ENCODE measurements at places on chromosomes 13 and 19.

DNA sequence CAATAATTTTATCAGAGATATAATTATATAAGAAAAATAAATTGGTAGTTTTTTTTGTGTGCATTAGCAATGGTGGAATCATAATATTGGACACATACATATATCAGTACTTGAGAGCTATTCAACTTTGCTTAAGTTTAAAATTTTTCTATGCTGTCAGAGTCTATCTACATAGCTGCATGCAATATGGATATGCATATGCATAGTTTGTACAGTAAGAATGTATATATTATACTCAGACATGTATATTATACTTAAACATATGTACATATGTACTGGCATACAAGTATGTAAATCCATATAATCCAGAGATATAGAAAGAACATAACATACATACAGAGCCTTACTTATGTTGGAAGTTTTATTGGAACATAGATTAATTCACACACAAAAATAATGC, 1043.2 kb downstream of the EFNB2 start:
- DNase-seq: no peak

GRCh38 chr13:27967736-27968315, 1.3 kb downstream of the CDX2 start:
- no peak for DNase-seq

DNA sequence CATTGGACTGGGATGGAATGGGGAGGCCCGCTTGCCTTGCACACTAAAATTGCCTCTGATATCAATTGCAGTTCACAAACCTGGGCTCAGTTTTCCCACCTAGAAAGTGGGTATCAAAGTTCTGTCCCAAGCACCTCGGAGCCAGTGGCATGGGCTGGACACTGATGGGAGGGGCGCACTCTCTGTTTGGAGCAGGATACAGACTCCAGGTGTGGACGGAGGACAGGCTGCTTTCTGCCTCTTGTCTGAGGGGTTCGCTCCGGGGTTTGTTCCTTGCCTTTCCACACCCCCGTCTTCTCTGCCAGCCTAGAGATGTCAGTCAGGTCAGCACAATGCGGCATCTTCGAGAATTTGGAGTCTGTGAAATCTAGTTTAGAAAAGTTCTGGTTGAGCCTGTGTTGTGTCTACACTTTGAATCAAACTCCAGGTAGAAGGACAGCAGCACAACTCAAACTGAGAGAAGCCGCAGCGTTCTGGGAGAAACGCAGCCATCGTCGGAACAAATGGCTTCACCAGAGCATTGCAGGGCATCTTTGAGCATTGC, 141.9 kb downstream of the TEX29 start:
- DNase-seq: no peak

GRCh38 chr19:16121141-16121540, 9.5 kb downstream of the RAB8A start:
- DNase-seq: no peak

GRCh38 chr13:35703061-35703460, 226.6 kb upstream of the MAB21L1 start:
- DNase-seq: no peak

DNA sequence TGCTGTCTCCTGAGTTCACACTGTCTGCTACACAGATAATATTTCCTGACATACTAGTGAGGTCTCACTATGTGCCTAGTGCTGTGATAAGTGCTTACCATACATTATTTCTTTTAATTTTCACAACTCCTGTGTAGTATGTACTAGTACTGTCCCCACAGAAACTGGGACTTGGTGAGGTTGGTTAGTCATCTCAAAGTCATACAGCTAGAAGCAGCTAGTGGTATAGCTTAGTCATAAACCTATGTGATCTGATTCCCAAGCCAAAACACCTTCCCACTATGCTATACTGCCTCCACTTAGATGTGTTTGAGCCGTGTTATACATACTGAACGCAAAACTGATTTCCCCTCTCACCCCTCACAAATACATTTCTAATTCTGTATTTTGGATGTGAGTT, 10.5 kb downstream of the MTMR6 start:
- peak; percentile 48 for DNase-seq

GRCh38 chr13:44263751-44264620, 109.6 kb upstream of the SERP2 start:
- no peak for DNase-seq

GRCh38 chr13:22118158-22118557, 447.3 kb downstream of the FGF9 start:
- DNase-seq: no peak

DNA sequence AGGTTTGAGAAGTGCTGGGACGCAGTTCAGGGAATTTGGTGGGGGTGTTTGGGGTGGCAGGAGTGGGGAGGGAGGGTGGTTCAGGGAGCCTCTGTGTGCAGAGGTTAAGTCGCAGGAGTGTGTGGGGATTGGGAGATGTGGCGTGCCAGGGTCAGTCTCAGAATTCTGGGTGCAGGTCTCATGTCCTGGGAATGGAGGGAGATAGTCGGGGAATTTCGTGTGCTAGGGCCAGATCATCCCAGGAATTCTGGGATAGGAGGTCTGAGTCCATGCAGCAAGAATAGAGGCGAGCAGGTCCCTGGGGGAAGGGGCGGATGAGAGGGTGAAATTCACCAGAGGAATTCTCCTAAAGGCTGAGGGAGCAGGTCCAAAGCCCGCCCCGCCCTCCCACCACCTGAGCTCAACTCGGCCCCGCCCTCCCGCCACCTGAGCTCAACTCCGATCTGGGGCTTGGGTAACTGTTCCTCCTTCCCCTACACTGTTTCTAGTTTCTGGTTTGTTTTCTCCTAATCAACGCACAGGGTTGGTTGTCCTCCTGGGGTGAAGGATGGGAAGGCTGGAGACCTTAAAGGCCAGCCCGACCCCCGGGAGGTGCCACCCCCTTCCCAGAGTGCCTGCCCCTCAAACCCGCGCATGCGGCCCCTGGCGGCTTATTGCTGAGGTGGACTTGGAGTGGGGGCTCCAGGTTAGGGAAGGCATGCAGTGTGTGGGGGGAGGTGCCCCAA, 15.2 kb downstream of the KCNC3 start:
- DNase-seq: no peak

DNA sequence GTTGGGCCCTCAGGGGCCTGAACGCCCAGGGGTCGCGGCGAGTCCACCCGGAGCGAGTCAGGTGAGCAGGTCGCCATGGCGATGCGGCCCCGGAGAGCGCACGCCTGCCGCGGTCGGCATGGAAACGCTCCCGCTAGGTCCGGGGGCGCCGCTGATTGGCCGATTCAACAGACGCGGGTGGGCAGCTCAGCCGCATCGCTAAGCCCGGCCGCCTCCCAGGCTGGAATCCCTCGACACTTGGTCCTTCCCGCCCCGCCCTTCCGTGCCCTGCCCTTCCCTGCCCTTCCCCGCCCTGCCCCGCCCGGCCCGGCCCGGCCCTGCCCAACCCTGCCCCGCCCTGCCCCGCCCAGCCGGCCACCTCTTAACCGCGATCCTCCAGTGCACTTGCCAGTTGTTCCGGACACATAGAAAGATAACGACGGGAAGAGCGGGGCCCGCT, at the start of gene CCNA1:
CCNA1 (plus strand) TSS at position 390 of the 439 bp plus-strand sequence. CDS start 562 bp downstream, outside the sequence.
- DNase-seq: no peak

GRCh38 chr19:11091703-11092153, 2.5 kb downstream of the LDLR start:
- DNase-seq: peak; percentile 93

GRCh38 chr13:56988543-56988942, 152.2 kb upstream of the PRR20A start:
- no peak for DNase-seq

GRCh38 chr13:30442926-30443325, 20.6 kb downstream of the UBE2L5 start:
- no peak for DNase-seq

GRCh38 chr19:15508035-15508710, at the start of gene CYP4F22:
Gene CYP4F22 (plus strand): TSS chr19:15508525. CDS start chr19:15525337, 16,812 bp downstream.
- DNase-seq: no peak

DNA sequence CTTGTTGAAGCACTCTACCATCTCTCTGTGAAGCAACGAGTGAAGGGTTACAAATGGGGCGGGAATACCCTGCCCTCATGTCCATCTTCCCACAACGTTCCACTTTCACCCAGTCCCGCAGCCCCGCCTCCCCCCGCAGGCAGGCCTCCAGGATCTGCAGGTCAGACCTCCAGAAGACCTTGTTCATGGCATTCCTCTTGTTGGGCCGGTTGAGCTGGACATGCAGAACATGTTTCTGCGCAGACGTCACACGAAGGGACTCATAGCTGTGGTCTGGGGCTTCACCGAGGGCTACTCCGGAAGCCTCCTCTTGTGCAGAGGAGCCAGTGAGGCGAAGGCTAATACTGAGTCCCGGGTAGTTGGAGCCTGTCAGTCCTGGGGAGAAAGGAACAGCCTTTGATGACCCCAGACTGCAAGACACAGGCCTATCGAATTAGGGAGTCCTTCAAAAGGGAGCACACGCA, 420 bp downstream of the ECH1 start:
- peak; percentile 91 for DNase-seq

- no peak for DNase-seq
Measured at GRCh38 chr13:31005066-31005465, 72.6 kb downstream of the TEX26 start.

- DNase-seq: no peak
Measured at GRCh38 chr19:15262011-15262410, 29.8 kb upstream of the EPHX3 start.

GRCh38 chr13:48891586-48891985, 84.1 kb upstream of the FNDC3A start:
- DNase-seq: peak; percentile 78

DNA sequence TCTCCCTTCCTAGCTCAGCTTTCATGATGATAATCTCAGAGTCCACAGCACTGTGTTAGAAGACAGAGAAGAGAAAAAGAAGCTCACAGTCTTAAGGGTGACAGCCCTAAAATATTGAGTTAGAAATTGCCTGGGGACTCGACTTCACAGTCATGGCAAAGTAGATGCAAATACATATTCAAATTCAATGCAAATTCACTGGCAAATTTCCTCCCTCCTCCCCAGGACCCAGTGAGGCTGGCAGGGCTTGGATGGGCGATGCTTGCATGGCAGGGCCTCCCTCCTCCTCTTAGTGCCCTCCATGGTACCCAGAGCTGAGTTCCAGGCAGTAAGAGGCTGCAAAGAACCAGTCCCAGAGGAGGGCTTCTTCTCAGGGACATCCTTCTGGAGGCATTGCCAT, 115.6 kb upstream of the UQCRFS1 start:
- no peak for DNase-seq

DNA sequence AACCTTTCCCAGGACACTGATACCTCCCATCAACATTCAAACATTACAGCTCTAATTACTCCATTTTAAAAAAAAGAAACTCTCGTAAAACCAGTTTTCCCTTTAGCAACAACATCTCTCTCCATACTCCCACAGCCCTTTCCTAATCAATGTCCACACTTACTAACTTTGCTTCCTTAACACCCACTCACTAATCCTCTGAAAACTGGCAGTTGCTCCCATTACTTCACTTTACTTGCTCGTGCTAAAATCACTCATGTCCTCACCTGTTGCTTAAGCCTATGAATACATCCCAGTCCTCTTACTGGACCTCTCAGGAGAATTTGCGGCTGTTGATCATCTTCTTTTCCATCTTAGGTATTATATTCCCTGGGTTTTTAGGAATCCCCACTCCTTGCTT, 44.8 kb downstream of the RBM26 start:
- DNase-seq: no peak

DNA sequence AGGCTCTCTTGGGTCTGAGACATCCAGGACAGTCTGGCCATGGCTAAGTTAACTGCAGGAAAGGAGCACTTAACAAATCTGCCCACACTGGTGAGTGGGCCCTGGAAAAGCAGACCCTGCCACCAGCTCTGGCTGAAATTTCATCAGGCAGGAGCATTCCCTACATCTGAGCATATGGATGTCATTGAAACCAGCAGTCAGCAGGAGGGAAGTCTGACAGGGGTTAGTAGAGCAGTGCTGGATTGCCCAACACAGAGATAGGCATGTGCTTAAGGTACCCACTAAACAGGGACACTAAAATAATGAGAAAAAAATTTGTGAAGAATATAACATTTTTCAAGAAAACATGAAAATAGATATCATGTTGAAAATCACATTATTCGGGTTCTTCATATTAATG, 13.6 kb upstream of the ACOD1 start:
- DNase-seq: no peak

DNA sequence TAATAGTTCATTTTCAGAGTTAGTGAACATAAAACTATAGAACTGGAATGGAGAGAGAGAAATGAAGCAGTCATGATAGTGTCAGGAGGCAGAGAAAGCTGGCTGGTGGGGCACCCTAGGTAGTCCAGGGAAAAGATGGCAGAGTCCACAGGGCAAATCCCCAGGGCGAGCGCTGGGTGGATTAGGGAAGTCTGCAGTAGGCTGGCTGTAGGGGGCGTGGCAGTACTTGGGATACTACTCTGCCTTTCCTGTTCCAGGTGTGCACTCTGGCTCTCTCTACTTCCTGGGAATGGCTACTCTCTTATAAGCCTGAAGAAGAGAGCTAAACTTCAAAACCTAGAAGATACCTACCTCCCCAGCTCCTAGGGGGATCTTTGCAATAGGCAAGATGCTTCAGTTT, 232.9 kb upstream of the SLC10A2 start:
- DNase-seq: no peak

DNA sequence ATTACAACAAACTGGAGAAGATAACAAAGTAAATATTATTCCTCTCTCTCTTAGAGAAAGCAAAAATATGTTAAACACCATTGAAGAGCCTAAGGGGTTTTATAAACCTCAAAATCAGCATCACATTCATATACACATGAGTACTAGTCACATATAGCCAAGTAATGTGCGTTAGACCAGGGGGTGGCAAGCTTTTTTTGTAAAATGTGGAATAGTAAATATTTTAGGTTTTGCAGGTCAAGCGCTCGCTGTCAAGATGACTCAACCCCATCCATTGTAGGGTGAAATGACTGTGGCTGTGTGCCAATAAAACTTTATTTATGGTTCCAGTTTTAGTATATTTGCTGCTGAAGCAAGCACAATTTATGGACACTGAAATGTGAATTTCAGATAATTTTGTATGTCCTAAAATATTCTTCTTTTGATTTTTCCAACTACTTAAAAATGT, 21.7 kb downstream of the RFX2 start:
- peak; percentile 66 for DNase-seq

GRCh38 chr13:82330499-82330898, 1551.8 kb downstream of the SLITRK1 start:
- peak; percentile 23 for DNase-seq

GRCh38 chr19:43731346-43731745, 15.5 kb downstream of the IRGC start:
- no peak for DNase-seq
